ENCODE measurements at places on chromosomes 1 and 21. TPM values are rescaled to one million over a fixed set of nuclear protein-coding genes. Genes with fewer than 3 reads are reported as not detected.

Gene TRIM63
- total RNA-seq = not detected

Gene HHIPL2
- not detected for total RNA-seq

Gene FRRS1
- total RNA-seq = 22.1 TPM

Gene CACNA1S
- total RNA-seq = not detected

GRCh38 chr1:186903374-186904136, 74.8 kb downstream of the PLA2G4A start:
- DNase-seq = no peak

GRCh38 chr1:170001266-170001665, 73.2 kb downstream of the KIFAP3 start:
- DNase-seq = no peak

All from vagina (tissue), 2 donors.